HEK293T (cell line): ENCODE measurements at places on chromosomes 5 and 9.

- no peak for DNase-seq
These were observed 282.1 kb downstream of the RFX3 start for GRCh38 chr9:3243683-3244082.

GRCh38 chr5:127567026-127567768 lies 49.8 kb downstream of the PRRC1 start:
- no peak for DNase-seq

DNA sequence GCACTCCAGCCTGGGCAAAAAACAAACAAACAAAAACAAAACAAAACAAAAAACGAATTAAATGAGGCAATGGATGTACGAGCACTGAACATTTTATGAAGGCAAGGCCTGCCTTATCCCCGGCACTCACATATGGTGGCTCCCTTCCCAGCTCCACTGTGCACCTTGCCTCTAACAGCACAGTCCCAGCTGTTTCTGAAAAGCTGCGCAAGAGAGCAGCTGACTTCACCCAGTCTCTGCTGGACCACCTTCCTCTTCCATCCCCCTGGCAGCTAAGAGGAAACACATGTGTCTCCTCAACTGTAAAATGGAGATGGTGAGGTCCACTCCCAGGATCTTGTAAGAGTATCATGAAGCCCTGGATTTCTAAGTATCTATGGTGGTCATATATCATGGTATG lies 100.7 kb downstream of the KLF4 start:
- no peak for DNase-seq

DNA sequence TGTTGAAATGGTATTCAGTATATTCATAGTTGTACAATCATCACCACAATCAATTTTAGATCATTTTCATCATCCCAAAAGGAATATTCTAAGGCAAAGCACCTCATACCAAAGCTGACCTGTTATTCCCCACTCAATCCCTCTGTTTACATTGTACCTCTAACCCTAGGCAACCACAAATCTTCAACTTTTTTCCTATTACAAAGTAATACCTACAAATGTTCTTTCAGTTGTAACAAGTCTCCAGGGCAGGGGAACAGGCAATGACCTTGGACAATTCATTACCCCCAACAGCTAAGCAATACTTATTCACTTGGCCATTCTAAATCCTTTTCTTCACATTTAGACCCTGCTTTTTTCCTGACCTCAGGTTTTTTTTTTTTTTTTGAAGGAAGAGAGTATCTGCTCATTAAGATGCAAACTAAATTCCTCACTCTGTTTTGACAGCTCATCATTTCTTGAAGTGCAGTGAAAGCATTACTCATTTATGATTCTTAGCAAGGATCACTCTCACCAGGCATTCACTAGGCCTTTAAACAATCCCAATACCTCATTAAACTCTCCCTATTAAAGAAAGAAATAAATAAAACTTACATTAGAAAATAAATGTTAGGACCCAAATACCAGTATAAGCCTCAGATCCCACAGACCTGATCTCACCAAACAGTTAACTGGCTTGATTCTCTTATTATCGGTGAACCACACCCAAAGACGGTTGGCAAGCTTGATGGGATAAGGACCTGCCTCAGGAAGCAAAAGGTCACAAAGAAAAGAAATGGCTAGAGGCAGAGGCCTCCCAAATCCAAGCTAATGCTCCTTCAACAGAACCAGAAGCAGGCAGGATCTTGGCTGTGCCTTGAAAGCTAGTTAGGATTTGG lies 15.3 kb downstream of the MTMR12 start:
- no peak for DNase-seq

GRCh38 chr9:79224672-79225433 lies 346.9 kb upstream of the TLE4 start:
- DNase-seq = no peak

- no peak for DNase-seq
These were observed 9.9 kb downstream of the PHAX start for GRCh38 chr5:126610616-126611015.

DNA sequence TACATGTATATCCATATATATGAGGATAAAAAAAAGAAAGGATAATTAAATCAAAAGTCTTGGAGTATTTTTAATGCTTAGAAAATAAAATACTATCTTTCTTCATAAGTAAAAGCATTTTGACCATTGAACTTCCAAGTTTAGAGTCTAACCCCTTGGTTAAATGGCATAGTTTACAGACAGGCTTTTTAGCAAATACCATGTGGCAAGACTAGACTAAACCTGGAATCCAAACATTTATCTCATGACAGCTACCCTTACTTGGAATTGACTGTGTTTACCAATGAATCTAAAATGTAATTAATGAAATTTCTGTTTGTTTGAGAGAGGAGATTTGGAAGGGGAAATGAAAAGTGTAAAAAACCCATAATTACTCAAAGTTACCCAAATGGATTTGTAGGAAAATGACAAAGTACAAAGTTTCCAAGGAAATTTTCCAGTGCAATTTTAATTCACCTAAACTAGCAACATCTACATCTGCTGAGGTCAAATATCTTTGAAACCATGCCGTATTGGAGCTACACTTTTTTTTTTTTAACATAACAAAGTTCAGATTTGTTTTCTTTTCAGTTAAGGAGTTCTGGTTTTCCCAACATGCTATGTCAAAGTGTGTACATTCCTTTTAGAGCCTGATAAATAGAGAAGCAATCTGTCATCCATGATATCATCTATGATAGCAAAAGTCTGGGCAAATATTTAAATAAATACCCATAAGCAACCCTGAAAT lies 272.1 kb upstream of the DAB2 start:
- DNase-seq = no peak
